ENCODE measurements at places on chromosomes 6 and 20.

- DNase-seq, result no peak
Measured at GRCh38 chr6:158369241-158369640, 57.0 kb downstream of the TULP4 start.

DNA sequence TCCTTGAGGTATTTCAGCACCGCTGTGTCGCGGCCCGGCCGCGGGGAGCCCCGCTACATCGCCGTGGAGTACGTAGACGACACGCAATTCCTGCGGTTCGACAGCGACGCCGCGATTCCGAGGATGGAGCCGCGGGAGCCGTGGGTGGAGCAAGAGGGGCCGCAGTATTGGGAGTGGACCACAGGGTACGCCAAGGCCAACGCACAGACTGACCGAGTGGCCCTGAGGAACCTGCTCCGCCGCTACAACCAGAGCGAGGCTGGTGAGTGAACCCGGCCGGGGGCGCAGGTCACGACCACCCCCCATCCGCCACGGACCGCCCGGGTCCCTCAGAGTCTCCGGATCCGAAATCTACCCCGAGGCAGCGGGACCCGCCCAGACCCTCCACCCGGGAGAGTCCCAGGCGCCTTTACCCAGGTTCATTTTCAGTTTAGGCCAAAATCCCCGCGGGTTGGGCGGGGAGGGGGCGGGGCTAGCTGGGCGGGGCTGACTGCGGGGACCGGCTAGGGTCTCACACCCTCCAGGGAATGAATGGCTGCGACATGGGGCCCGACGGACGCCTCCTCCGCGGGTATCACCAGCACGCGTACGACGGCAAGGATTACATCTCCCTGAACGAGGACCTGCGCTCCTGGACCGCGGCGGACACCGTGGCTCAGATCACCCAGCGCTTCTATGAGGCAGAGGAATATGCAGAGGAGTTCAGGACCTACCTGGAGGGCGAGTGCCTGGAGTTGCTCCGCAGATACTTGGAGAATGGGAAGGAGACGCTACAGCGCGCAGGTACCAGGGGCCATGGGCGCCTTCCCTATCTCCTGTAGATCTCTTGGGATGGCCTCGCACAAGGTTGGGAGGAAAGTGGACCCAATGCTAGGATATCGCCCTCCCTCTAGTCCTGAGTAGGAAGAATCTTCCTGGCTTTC lies 693 bp downstream of the HLA-F start:
- peak; percentile 68 for DNase-seq

GRCh38 chr6:134176264-134176975 lies 124.0 kb upstream of the SLC2A12 start:
- peak; percentile 69 for DNase-seq

DNA sequence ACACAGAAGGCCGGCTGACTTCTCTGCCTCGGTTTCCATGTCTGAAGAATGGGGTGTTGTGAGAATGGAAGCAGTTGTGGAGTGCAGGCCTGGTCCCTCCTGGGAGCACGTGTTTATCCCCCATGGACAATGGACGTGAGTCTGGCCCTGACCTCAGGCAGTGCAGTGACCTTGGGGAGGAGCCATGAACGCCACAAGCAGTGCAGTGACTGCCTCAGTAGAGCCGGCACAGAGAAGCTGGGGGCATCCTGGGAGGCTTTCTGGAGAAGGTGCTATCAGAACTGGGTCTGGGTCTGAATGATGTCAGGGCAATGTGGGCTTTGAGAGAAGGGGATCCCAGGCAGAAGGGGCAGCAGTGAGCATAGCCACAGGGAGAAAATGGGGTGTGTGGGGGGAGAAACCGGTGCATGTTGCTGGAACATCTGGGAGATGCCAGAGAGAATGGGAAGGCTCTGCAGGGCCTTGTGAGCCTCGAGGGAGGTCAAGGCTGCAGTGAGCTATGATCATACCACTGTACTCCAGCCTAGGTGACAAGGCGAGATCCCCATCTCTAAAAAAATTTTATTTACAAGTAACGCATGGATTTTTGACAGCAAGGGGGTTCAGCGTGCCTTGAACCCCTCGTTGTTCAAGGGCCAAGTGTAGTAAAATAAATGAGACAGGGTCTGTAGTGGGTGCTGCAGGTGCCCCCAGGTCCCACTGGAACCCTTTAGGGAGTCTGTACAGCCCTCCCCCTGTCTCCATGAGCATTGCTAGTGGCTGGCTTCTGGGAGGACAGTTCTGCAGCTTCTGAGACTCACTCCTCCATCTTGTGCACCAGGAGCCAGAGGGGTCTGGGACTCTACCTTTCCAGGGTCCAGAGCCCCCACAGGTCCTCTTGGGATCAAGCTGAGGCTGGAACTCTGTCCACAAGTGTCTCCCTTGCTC lies 27.0 kb upstream of the ZBP1 start:
- DNase-seq, result no peak

GRCh38 chr6:117389227-117390057 lies 36.3 kb downstream of the ROS1 start:
- no peak for DNase-seq

GRCh38 chr20:21781446-21782075 lies 76.1 kb downstream of the PAX1 start:
- DNase-seq, result no peak

- DNase-seq, result no peak
Measured at GRCh38 chr6:88842320-88842719, 121.1 kb downstream of the RNGTT start.

GRCh38 chr6:6631534-6632276 lies 43.2 kb downstream of the LY86 start:
- no peak for DNase-seq

DNA sequence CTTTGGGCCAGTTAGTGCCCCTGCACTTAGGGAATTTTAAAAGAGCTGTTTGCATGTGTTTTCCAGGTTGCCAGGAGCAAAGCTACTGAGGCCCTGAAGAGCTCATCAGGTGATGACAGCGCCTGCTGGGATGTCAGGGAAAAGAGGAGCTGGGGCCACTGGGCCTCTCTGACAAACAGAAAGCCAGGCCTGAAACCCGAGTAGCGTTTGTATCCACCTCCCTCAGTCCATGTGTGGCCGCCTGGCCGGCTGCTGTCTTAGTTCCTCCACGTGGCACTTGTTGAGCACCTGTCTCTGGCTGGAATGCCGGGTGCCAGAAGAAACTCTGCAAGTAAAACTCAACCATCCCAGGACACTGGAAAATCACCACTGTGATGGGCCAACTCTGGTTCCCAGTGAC lies 601.2 kb downstream of the CDH26 start:
- DNase-seq, result peak; percentile 78

GRCh38 chr6:56404599-56404998 lies 157.2 kb upstream of the COL21A1 start:
- no peak for DNase-seq

DNA sequence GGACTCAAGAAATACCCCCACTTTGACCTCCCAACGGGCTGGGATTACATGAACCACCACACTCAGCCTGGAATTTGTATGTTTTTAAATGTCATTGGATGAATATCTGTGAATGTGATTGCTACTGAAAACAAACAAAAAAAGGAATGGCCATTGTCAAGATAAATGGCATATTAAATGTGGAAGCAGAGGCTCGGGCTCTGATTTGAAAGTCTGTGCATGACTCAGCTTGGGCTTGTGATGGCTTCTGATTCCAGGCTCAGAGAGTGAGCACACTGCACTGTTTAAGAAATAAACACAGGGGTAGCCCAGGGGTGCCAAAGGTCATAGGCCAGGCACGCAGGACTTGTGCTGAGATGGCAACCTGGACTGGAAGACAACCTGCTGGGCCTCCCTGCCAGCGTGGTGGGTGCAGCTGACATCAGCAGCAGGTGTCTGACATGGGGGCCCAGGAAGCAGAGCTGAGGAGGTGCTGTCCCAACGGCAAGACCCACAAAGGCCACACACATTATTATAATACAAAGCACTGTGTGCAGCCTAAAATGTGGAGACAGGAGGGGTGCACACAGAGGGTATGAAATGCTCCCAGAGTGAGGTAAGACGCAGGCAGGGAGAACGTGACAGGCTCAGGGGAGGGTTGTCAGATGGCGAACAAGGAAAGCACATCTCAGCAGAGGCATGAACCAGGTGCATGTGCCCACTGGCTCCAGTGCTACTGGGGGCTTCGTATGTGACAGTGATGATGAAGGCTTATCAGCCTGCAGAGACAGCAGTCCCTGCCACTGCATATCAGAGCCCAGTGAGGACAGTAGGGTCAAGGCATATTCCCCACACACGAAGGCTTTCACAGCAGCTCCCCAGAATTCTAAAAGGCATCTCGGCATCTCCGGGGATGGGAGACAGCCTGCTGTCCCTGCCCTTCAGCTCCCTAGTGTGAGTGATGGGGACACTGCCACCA lies 169.4 kb downstream of the SYNDIG1 start:
- no peak for DNase-seq

DNA sequence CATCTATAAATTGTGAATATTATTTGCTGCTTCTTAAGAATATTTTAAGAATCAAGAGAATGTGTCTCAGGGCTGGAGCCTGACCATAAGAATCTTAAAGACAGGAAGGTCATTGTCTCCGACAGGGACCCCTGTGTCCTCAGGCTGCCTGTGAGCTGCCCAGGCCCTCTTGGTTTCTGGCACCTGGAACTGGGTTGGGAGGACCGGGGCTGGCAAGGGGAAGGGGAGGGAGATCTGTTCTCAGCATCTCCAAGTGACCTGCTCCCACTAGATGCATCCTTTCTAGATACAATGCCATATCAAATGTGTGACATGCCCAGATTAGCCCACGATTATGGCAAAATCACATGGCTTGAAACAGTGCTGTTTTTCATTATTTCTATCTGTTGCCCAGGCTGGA lies 110.5 kb downstream of the SCML4 start:
- DNase-seq, result no peak

DNA sequence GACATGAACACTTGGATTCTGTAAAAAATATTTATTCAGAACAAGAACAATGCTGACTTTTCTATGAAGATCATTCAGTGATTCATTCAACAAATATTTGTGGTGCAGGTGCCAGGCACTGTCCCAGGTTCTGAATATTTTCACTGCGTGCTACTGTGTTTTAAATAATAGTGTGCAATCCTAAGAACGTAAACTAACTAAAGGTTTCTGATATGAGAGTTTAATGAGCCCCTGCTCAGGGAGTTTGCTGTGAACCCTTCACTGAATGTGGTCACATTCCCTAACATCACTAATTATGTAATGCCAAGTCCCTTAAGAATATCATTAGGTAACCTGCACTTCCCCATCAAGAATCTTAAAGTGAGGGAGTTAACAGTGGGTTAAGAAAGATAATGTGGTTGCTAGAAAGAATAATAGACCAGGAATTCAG lies 1.7 kb upstream of the TMEM170B start:
- DNase-seq, result no peak

DNA sequence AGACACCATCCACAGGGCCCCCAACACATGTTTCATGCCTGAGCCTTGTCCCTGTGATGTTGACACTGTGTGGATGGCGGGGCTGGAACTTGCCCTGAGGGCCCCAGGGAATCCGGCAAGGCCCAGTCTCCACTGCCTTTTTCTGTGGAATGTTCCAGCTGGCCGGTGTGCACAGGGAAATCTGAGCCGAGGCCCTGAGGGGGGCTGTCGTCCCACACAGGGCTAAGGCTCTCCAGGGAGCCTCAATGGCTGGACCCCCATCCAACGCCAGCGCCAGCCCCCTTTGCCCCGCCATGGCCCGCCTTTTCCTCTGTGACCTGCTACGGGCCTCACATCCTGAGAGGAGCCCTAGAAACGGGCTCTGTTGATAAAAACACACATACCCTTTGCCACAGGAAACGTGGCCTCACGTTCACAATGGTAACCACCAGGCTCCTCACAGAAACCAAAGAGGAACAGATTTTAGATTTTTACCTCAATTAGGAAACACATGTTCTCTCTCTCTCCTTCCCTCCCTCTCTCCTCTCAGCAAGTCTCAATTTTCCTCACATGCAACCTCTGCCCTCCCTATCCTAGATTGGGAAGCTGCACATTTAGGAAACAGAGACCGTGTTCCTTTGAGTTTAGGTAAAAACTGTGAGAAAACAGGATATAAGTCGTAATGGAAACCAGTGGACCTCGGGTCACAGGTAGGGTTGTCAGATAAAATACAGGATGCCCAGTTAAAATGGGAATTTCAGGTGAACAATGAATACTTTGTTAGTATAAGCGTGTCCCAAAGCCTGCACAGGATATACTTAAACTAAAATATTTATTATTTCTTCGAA lies 13.7 kb upstream of the ZNF831 start:
- DNase-seq, result no peak

DNA sequence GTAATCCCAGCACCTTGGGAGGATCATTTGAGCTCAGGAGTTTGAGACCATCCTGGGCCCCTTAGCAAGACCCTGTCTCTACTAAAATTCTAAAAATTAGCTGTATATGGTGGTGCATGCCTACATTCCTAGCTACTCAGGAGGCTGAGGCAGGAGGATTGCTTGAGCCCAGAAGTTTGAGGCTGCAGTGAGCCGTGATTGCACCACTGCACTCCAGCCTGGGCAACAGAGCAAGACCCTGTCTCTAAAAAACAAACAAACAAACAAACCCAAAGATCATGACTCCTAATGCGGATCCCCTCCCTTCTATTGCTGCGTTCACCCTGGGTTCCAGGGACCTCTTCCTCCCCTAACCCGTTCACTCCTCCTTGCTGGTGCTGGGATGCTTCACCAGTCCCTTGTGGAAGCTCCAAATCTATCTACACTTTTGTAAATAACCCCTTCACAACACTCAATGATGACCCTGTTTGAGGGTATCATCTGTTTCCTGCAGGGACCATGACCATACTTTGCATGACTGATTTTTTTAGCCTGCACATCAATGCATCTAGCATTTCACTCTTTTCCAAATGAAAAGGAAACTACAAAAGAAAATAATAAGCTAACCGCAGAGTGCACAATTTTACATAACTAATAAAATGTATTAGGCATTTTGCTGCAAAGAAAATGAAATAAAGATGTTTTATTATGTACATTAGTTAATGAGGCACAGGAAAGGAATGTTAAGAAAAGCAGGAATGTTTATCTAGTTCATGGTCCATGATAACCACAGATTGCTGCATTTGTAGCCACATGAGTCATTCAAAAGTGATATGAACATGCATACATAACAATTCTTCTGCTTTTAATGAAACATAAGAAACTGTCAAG lies 30.5 kb upstream of the IPCEF1 start:
- DNase-seq, result no peak
